ENCODE measurements at places on chromosomes 7 and 10.

GRCh38 chr10:120422457-120422856 is 34.6 kb upstream of the PLPP4 start:
- no peak for DNase-seq

GRCh38 chr7:106448992-106449859 is 164.4 kb upstream of the NAMPT start:
- no peak for DNase-seq

DNA sequence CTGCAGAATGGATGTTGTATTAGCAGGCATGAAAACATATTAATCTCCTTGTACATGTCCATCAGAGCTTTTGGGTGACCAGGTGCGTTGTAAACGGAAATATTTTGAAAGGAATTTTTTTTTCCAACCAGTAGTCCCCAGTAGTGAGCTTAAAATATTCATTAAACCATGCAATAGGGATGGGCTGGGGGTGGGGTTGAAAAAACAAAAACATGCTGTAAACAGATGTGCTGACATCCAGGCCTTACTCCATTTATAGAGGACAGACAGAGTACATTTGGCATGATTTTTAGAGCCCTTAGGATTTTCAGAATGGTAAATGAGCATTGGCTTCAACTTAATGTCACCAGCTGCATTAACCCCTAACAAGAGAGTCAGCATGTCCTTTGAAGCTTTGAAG is 50.2 kb downstream of the PTPN12 start:
- DNase-seq, result no peak

DNA sequence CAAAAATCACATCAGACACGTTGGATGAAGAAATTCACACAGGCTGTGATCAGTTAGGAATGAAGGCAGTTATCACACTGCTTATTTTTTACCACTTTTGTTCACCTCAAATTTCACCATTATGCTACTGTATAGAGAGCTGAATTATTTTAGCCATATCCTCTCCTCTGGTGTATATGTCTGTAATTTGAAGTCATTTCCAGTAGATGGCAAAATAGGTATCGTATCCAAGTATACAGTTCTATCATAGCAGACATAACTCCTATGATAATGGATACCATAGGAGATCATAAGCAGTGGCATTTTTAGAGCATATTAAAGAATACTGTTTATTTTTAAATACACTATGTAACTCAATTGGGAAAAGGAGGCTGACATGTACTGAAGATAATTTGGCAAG is 909.7 kb downstream of the DNAJB9 start:
- no peak for DNase-seq

DNA sequence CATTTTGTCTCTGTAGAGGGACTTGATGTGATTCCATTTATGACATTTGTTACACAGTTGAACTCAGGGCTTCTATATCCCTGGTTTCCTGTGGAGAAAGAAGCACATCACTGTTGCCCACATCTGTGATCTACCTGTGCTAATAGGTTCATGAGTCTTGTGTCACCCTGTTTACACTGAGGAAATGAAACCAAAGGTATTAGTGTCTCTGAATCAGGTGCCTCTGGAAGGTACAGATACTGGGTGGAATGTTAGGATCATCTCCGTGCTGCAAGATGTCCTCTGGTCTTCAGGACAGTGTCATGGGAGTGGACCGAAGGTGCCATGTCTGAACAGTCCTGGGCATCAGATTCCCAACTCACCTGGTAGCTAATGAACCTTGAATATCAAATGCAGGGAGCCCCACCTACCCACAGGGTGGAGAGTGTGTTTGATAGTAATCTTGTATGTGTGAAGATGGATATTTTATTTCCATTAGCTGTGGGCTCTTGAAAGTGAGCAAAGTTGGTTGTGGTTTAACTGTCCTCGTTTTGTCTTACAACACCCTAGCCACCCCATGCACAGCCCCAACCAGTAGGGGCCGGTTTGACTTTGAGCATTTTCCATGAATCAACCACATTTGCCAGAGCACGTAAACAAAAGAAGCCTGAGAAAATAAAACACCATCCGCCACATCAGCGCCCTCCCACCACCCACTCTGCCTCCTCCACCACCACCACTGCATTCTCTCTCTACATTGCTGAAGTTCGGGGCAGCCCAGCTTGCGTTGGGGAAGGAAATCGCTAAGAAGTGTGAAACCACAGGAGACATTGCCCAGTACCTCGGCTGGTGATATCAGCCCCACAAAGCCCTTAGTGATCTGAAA is 40.7 kb downstream of the TARP start:
- DNase-seq, result peak; percentile 42

DNA sequence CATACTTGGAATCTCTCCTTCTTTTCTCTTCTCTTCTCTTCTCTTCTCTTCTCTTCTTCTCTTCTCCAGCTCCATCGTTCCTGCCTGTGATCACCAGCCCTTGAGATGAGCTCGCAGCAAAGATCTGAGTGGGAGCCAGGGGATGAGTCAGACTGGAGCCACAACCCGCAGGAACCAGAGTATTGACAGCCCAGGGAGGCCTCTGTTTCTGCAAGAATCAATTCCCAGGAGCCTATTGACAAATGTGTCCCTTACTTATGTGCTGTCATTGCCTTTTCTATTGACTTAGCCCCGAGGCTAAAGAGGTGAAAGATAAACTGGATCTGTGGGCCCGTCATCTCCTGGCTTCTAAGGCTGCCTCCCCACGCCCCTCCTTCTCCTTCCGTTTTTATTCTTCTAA is 13.1 kb upstream of the HABP2 start:
- no peak for DNase-seq

GRCh38 chr7:86748843-86749719 is 105.4 kb downstream of the GRM3 start:
- no peak for DNase-seq

GRCh38 chr10:34351161-34351560 is 463.9 kb downstream of the PARD3 start:
- DNase-seq, result no peak

GRCh38 chr10:89783406-89783805 is 82.0 kb downstream of the KIF20B start:
- no peak for DNase-seq

GRCh38 chr7:101258243-101258731 is 13.4 kb upstream of the FIS1 start:
- DNase-seq, result no peak

GRCh38 chr10:89426230-89426868 is 12.0 kb downstream of the IFIT5 start:
- DNase-seq, result no peak

- DNase-seq, result no peak
Measured at GRCh38 chr10:14396411-14397048, 65.8 kb upstream of the FRMD4A start.

DNA sequence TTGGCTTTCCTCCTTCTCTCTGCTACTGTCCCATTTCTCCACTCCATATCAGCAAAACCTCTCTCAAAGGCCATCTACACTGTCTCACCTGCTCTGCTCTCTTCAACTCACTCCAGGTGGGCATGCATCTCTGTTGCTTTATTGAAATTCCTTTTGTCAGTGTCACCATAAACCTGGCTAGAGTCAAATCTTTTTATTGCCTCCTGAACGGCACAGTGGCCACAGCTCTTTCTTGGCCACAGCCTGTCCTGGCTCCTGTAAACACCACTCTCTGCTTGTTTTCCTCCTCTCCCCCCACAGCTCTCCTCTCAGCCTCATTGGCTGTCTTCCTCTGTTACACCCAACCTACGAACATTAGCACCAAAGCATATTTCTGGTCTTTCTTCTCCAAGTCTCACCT is 31.1 kb upstream of the TMEM273 start:
- DNase-seq, result no peak

DNA sequence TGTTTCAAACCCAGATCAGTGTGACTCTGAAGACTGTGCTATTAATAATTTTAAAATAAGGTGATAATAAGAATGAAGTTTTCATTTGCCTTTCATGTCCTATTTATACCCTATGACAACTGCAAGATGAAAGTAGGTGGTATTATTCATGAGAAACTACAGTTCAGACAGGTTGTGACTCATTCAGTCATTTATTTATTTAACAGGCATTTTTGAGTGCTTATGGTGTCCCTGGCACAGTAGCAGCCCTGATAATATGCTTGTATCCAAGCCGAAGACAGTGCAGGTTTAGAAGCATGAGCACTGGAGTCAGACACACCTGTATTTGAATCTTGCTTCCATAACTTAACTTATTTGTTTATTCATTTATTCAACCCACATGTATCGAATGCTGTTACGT is 87.1 kb downstream of the FZD1 start:
- no peak for DNase-seq

GRCh38 chr7:95095966-95096540 is 188.7 kb downstream of the PPP1R9A start:
- no peak for DNase-seq

- DNase-seq, result no peak
Measured at GRCh38 chr7:128063088-128063487, 31.9 kb upstream of the LRRC4 start.

- DNase-seq, result no peak
Measured at GRCh38 chr10:66941491-66941890, 15.7 kb downstream of the LRRTM3 start.

- peak; percentile 25 for DNase-seq
Measured at GRCh38 chr10:69335063-69335587, 56.8 kb downstream of the HK1 start.

DNA sequence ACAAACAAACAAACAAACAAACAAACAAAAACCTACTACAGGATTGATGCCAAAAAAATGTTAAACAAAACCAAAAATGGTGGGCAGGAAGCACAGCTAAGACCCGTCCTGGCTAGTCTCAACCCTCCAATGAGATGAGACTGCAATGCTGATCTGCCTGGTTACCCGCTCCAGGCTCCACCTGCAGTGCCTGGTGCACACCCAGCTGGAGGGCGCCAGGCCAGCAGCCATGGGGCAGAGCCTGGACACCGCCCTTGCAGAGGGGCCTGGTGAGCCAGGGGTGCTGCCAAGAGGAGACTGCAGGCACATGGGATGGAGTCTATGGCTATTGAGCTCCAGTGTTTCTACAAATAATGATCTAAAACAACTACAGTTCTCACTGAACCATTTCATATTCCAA is 107.0 kb downstream of the LARP4B start:
- DNase-seq, result no peak

DNA sequence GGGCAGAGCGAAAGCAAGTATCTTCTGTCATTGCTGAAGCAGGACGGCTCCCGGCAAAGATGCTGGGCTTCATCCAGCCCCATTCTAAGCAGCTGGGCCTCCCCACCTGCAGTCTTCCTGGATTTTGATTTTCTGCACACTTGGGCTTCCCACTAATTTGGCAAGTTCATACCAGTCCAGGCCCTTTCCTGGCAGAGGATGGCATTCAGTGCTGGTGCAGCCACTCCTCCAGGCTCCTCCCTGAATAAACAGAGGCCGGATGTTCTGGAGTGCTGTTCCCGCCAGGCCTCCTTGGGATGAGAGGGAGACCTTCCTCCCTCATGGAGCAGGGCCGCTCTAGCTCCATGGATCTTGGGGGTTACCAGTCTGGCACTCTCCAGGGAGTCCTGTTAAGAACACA is 3.4 kb downstream of the BAG3 start:
- DNase-seq, result no peak

DNA sequence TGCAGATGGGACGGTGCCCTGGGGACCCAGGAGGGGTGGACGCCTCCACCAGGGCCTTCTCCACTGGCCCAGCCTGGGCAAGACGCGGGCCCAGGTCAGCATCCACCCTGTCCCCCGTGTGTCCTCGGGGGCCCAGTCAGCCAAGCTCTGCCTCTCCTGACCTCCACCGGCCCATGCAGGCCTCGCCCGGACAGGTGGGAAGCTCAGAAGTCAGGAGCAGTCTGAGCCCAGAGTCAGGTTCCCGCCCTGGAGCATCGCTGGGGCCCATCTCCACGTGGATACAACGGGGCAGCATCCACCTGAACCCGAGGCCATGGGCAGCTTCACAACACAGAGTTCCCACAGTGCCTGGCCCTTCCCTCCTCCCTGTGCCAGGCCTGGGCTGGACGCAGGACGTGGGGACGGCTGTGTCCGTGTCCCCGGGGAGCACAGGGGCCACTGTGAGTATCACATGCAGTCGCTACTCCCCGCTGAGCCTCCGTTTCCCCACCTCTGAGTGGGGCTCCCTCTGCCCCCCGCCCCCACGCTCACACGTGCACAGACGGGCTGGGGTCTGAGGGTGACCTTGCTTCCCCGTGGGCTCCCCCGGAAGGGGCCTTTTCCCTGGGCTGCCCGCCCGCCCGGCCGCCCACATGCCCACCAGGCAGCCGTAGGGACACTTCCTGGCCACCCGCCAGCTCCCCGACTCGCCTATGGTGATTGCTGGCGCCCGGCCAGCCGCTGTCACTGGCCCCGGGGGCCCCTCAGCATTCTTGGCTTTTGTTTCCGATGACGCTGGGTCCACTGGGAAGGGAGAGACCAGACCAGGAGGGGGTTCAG is 64.3 kb downstream of the PDGFA start:
- DNase-seq, result no peak

DNA sequence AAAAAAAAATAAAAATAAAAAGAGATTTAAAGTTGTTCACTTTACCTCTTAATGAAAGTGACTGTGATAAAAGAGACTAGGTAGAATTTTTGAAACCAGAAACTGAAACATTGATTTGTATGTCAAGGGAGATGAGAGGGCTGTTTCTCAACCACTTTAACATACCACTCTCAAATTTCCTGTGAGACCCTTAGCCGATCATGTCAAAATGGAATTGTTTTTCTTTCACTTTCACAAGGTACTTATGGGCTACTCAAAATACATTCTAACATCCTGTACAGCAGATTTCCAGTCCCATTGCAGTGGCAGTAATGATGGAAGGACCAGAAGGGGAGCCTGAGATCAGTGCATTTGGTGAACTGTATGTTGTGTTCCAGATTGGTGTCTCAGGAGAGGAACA is 261.2 kb downstream of the PPP1R3A start:
- DNase-seq, result no peak

DNA sequence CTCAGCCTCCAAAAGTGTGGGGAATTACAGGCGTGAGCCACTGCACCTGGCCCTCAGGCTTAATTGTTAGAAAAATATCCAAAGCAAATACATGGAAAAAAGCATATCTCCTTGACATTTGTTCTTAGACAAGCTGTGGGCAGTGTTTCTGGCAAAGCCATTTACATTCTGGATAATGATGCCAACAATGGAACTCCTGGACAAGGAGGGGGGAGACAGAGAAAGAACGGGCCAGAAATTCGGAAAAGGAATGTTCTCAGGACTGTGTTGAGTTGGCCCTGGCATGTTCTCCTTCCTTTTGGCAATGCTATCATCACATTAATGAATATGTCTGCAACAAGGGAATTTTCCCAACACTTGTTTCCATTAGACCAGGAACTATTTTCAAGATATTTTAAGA is 88.7 kb downstream of the UBE2H start:
- DNase-seq, result no peak

DNA sequence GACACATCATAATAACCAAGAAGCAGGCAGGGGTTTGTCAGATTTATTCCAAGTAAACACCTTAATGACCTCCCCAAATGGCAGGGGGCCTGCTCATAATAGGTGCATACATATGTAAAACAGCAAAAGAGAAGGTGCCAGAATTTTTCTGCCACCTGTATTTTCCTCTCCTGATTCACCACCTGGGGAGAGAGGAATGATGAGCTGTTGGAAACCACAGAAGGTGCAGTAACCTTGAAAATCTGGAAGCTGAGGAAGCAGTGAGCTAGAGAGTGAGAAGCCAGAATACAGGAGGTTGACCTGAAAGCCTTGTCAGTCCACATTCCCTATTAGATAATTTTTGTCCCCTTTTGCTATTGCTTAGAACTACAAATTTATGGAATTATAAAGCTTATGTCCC is 46.2 kb upstream of the PDE1C start:
- no peak for DNase-seq

GRCh38 chr10:37747081-37747480 is 110.3 kb downstream of the ZNF248 start:
- no peak for DNase-seq

GRCh38 chr10:111446966-111447365 is 370.1 kb downstream of the ADRA2A start:
- no peak for DNase-seq
